ENCODE measurements at places on chromosomes 3 and 15.

DNA sequence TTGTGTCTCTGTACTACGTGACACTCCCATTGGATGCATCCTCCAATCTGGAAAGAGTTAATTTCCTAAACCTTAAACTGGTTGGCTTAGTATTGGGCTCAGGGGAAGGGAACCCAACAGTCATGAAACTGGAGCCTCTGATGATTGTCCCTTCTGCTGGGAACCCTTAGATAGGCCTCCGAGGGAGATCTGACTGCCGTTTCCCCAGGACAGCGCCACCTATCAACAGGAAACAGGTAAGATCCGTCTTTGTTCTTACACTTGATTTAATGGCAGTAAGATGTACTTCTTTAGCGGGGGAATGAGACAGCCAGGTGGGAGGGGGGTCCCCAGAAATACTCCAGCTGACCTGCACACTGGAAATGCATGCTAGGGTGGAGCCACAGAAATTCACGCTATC lies 1749.6 kb downstream of the SI start:
- DNase-seq: no peak

DNA sequence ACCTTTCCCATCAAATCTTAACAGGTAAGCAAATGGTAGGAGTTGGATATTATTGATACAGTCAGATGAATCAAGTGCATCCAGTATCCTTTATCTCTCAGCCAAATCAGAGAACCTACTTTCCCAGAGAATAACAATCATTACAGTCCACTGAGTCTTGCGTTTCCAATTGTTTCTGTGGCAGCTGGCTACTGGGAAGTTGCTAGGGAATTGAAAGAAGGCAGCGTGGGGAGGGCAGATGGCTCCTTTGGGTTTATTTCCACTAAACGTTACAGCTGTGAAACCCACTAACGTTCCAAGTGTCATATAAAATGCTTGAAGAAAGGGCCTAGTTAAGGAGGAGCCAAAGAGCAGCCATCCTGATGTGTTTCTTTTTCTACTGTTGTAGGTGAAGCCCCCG lies 78.4 kb downstream of the WDR72 start:
- DNase-seq: no peak

GRCh38 chr15:61519296-61519695 lies 290.2 kb upstream of the RORA start:
- DNase-seq: no peak

DNA sequence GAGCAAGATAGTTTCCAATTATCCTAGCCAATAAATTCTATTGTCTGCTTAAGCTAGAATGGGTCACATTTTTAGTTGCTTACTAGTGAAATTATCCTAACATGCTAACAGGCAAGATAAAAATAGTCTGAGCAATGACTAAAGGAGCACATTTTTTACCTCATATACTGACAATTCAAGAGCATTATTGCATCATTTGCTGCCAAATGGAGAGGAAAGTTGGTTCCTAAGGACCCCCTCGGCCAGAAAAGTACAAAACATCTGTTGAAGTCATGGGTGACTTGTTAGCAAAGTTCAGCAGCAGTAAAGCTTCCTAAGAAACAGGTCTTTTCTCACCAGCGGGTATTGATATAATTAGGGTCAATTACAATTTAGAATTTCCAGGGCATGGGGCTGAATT lies 1001.0 kb downstream of the FHIT start:
- DNase-seq: no peak

- no peak for DNase-seq
Measured at GRCh38 chr3:42723219-42723618, 20.6 kb upstream of the HHATL start.

- no peak for DNase-seq
Measured at GRCh38 chr3:102532901-102533300, 98.1 kb downstream of the ZPLD1 start.

Measured in NCI-H1436 (cell line).